ENCODE measurements at places on chromosomes 2 and 18. TPM values are rescaled to one million over a fixed set of nuclear protein-coding genes. Genes with fewer than 3 reads are reported as not detected.

The IL1A gene
- 0.12 TPM for polyA plus RNA-seq

The TNS1 gene
- 120 TPM for polyA plus RNA-seq

The LIPG gene
- polyA plus RNA-seq = 8.4 TPM

The CRACDL gene
- polyA plus RNA-seq = 4.1 TPM

The CAPN14 gene
- 0.23 TPM for polyA plus RNA-seq
